Germinal center (tissue), 1 donor: ENCODE measurements at places on chromosomes 1 and 21.

DNA sequence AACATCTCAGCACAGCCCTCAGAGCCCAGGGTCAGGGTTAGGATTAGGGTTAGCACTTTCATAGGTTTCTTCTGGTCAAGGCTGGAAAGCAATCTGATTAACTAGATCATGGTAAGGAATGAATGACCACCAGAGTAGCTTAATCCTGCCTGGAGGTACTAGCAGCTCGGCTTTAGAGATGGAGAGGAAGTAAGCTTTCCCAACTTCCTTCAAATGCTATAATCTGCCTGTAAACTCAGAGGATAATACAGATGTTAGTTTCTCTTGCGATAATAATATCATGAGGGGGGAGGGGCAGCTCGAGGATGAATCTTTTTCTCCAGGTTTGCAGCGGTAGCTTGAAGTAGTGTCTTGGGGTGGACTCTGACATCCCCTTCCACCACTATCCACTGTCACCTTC, 194.9 kb downstream of the HIVEP3 start:
- DNase-seq, result no peak

DNA sequence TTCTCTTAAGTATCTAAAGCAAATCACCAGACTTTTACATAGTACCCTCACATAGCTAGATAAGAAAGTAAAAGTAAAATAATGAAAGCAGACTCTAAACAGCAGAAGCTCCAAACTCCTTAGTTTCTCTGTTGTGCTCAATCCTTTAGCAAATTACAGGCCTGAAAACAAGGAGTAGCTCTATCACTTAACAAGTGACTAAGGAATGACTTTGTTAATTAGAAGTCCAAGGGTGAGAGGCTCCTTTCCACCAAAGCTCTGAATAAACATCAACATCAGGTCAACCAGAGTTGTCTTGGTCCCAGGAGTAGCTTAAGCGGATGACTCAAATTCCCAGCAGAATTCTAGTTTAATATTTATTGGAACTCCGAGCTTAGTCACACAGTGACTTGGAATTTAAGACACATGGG, 5.9 kb downstream of the NRIP1 start:
- DNase-seq, result no peak

DNA sequence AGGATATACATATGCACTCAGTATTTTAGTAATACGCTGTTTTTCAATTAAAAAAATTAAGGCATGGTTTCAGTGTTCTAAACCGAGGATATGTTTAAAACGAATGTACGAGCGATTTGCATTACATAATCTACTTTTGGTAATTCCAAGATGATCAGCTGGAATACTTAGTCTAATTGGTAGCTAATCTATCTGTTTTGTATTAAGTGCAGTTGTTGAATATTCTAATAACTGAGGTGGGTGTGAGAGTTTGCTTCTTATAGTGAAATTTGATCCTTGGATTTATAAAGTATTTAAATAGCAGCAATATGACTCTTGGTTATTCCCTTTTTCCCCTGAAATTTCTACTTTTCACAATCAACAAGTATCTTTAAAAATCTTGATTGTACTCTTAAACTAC, 1.3 kb downstream of the RNF2 start:
- DNase-seq, result no peak

- DNase-seq, result no peak
These were observed at the start of gene EPHA2 for GRCh38 chr1:16155537-16156410. Gene EPHA2 (minus strand): TSS chr1:16156069. CDS start chr1:16155932, 137 bp downstream.

DNA sequence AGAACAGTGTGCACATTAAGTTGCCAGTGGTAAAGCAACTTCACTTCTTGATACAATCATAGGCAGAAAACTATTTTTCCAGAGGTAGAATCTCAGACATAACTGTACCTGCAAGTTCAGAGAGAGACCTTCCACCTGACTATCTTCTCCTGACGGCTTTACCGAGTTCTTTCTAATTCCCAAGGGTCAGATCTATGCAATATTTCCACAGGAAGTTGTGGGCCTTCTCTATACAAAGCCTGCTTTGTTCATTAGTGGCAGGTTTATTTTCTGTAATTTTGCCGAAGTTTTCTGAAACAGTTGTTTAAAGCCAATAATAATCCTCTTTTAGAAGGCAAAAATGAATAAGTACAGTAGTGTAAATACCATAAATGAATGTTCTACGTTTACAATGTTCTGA, 58.2 kb upstream of the RCC1 start:
- DNase-seq, result no peak

- no peak for DNase-seq
These were observed 48.4 kb downstream of the FAAP20 start for GRCh38 chr1:2145946-2146835.

DNA sequence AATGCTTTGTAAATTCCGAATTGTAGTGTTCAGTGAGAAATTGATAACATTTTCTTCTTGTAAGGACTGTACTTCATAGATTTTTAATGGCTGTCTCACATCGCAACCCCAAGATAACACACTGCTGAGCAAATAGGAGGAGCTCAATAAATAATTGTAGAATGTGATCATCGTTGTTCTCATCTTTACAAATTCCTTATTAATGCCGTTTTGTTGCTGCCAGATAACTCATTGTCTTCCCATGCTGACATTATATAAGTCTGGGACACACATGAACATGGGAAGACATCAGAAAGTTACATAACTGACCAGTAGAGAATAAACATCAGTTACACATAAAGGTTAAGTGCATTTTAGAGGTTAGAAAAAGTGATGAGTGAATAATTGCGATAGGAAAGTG, 46.4 kb upstream of the TSPAN2 start:
- DNase-seq, result no peak

- DNase-seq, result no peak
These were observed 1.9 kb downstream of the GPSM2 start for GRCh38 chr1:108878678-108879077.

DNA sequence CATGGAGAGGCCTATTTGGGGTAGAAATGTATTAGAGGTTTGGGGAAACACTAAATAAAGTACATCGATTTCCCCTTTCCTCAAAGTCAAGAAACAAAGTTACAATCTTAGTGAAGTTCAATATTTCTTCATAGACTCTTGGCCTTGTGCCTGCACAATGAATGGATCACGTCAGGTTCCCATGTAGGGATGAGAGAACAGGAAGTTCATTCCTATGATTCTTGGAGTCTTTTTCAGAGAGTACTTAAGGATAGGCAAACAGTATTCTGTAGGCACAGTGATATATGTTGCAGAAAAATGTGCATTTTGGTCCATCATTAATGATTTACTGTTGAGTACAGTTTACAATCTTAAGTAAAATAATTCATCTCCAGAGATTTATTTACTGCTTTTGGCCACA, 275.5 kb downstream of the RGS7 start:
- DNase-seq, result no peak

GRCh38 chr1:39849203-39849602, 34.1 kb downstream of the TRIT1 start:
- DNase-seq, result no peak

DNA sequence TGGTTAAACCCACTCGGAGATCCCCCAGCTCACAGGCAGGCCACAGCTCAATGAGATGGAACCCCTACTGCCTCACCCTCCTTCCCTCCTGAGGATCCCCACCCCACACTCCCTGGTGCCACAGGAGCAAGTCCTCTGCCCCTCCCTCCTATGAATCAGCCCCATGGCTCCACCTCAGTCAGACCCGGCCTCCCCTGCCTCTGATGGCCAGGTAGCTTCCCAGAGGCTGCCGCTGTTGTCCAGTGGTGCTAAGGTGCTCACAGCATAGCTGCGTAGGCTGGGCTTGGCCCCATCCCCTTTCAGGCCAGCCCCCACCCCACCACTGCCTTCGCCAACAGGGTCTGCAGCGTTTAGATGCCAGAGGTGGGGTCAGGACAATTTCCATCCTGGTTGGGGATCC, 98.5 kb upstream of the IGSF21 start:
- DNase-seq, result no peak

GRCh38 chr21:46483300-46484295, 24.9 kb downstream of the DIP2A start:
- no peak for DNase-seq

DNA sequence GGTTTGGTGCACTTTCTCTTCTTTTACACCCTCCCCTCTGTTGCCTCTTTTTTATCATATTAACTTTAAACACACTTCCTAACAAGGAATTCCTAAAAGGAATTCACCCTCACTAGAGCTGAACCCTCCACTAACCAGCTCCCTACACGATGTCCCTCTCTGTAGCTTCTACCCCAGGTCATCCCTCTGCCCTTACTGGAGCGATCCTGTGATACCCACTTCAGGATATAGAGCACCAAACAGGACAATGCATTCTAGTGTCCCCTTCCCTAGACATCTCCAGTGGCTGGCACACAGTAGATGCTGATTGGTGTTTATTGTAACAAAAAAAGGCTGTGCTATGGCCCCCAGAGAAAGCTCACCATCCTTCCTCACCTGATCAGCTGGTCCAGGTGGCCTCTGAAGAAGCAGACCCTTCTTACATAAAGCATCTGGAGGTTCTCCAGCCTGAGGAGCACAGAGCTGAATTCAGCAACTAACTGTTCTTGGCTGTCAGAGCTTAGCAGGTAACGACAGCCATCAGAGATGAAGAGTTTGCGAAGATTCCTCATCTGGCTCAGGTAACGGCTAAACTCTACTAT, 1.4 kb downstream of the PRAMEF18 start:
- DNase-seq, result no peak

- DNase-seq, result peak; percentile 38
These were observed 18.8 kb downstream of the LAMB3 start for GRCh38 chr1:209633335-209633997.

DNA sequence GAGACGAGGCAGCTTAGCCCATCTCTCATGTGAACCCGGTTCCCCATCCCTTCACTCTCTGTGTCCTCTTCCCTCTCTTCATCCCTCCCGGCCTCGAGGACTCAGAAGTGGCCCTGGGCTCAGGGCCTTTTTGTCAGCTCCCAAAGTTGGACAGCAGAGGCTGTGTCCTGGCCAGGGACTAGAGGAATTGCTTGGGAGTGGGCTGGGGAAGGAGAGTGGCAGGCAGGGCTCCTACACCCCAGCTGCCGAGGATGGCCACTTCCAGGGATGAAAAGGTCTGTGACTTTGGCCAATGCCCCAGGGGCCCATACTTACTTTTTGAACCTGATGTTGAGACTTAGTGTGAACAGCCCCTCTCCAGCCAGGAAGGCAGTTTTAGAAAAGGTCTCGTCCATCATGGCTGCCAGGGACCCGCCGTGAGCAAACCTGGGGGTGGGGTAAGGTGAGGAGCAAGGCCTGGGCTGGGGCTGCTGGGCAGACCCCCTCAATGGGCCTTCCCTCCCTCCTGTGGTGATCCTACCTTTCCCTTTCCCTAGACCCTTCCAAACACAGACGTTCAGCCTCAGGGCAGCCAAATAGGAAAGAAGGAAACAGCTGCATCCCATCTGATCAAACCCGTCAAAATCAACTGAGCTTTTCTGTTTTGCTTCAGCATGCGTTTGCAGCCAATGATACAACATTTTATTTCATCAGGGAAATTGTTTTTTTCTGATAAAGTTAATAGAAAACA, 5.5 kb downstream of the THEM5 start:
- no peak for DNase-seq

DNA sequence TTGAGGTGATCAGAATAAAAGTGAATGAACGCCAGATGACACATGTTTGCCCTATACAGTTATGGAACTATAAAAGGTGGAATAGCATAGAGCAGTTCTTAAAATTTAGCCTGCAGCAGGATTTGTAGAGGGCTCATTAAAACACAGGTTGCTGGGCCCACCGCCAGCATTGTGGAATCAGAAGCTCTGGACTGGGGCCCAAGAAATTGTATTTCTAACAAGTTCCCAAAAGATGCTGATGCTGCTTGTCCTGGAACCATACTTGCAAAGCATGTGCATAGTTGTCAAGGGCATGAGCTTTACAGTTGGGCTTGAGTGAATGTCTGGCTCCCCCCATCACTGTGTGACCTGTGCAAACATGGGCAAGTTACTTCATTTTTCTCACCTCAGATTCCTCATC, 37.5 kb upstream of the LRRC53 start:
- no peak for DNase-seq

- DNase-seq, result no peak
These were observed 37.6 kb upstream of the DPT start for GRCh38 chr1:168766568-168766967.

- no peak for DNase-seq
These were observed 21.7 kb downstream of the PDXK start for GRCh38 chr21:43740497-43741156.

GRCh38 chr1:85368073-85368770, 91.8 kb upstream of the BCL10 start:
- DNase-seq, result no peak

DNA sequence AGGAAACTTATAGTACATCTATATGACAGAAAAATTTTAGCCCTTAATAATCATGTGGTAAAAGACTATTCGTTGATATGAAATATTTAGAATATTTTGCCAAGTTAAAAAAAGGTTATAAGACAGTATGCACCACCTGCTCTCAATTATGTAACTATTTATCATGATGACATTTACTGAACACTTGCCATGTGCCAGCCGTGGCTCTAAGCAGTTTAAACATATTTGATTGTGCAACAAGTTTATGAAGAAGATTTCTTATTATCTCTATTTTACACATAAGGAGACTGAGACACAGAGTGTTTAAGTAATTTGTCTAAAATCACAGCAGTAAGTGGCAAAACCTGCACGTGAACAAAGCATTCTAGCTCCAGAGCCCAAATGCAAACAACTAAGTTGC, 199.3 kb upstream of the JUN start:
- DNase-seq, result no peak

DNA sequence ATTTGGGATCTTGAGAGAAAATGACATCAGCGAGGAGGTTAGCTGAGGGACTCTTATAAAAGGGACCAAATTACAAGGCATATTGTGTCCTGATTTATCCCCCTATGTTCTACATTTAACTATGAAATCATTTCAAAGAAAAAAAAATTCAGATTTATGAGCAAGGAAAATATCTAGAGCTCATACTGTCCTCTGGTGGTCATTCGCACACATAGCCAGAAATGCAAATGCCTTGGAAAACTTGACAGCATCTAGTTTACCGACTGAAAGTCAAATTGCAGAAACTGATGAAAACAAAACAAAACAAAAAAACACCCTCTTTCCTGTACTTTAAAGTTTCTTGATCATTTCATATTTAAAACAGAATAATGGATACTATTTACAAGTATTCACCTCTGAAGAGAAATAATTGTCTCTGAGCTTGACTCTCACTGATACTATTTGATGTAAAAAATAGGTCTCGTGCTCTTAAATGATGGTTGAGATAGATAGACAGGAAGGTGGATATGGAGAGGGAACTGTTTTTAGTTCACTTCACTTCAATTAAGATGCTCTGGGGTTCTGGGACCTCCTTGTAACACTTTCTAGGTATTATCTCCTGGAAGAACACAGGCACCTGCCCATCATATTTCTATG, 253.8 kb downstream of the PCP4 start:
- DNase-seq, result no peak

DNA sequence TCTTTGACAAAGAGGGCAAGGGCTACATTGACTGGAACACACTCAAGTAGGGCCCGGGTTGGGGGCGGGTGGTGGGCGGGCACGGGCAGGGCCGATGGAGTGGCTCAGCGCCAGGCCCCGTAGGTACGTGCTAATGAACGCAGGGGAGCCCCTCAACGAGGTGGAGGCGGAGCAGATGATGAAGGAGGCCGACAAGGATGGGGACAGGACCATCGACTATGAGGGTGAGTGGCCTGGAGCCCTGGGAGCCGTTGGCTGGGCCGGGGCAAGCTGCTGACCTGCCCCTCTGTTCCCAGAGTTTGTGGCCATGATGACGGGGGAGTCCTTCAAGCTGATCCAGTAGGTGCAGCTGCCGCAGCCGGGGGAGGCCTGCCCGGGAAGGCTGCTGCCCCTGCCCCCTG, 1.8 kb downstream of the CALML6 start:
- no peak for DNase-seq

- no peak for DNase-seq
These were observed 585 bp upstream of the GLRX2 start for GRCh38 chr1:193105821-193106177.

GRCh38 chr1:161038523-161039153, at the start of gene TSTD1:
Gene TSTD1 (minus strand): TSS chr1:161038964. CDS start chr1:161038889, 75 bp downstream.
- peak; percentile 88 for DNase-seq
